ENCODE measurements at places on chromosomes 1 and 21.
A peak's percentile ranks its signal among the peaks of the same experiment; 100 is the strongest.

DNA sequence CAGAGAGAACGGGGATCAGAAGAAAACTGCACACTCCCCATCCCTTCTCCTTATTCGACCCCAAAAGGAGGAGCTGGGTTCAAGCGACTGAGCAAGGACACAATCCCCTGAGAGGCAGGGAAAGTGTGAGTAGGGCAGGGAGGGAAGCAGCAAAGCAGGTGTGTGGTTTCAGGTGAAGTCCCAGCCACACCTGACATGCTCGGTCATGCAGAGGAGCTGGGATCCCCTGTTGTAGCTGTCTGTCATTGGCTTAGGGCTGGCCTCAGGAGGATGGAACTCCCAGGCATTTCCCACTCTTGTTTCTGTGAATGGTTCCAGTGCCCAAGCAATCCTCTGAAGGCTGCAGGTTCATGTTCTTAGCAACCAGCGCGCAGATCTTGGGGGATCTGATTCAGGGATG lies 150.7 kb downstream of the DSCAM start:
- DNase-seq: no peak

DNA sequence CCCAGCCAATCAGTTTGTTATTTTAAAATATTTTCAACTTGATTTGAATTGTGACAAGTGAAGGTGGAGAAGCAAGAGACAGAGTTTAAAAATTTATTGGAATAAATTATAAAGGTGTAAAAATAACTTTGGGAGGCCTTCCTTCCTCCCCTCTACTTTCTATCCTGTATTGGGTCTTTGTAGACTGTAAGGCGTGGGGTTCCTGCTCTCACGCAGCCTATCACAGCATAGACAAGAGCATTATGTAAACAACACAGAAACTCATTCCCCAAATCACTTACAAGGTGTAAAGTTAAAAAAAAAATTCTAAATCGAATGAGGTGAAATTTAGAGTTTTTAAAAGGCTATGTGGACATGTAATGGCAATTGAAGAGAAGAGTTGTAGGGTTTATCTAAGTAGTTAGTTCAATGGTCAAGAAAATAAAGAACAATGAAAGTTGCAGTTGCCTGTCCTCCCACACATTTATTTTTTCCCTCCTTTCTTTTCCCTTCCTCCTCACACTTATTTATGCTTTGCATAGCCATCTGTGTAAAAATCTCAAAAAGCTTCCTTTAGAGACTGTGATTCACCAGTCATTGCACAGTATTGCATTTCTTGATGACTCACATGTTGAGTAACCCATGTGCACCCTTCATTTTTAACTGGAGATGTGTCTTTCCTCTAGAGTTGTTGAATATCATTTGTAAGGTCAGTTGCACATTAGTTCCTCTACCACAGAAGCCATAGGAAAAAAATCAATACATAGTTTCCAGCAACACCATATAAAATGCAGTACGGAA lies 242.2 kb downstream of the PTPRC start:
- peak; percentile 89 for DNase-seq

GRCh38 chr1:223478606-223479005 lies 85.4 kb downstream of the CCDC185 start:
- DNase-seq: no peak

DNA sequence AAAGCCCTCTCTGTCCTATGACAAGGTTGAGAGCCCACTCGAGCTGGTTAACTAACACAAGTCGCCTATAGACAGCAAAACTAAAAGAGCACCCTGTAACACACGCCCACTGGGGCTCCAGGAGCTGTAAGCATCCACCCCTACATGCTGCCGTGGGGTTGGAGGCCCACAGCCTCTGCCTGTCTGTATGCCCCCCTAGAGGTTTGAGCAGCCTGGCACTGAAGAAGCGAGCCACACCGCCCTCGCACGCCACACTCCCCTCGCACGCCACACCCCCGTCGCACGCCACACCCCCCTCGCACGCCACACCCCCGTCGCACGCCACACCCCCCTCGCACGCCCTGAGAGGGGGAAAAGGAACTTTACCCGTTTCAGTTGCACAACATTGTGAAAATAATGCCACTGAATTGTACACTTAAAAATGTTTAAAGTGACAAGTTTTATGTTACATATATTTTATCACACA lies 13.2 kb upstream of the HMGCL start:
- peak; percentile 19 for DNase-seq
